Stimulated activated CD4-positive, alpha-beta T cell treated with anti-CD3 and anti-CD28 coated beads, TNF-alpha, amount 100 ng/mL, for 48 hours (primary cell): ENCODE measurements at places on chromosomes 6 and 20.

GRCh38 chr20:62704341-62704948 is 4.2 kb upstream of the NTSR1 start:
- DNase-seq: no peak

- DNase-seq: no peak
Measured at GRCh38 chr6:106168097-106168888, 82.2 kb downstream of the PRDM1 start.

GRCh38 chr6:26319405-26320128 is 45.4 kb upstream of the BTN3A2 start:
- no peak for DNase-seq

DNA sequence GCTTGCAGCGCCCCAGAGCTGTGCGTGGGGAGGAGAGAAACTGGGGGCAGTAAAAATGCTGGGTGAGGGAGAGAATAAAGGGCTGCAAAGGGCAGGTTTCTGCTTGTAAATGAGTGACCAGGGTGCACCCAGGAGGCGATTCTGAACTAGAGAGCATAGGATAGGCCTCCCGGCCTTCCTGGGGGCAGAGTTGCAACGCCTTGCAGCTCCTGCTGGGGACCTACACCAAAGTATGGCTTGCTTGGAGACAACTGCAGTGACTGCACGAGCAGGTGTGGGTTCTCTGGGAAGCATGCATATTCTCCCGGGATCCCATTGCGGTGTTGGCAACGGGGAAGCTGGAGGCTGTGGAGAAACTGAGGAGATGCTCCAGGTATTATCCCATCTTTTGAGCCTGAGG is 111.6 kb upstream of the SPACA1 start:
- DNase-seq: no peak

DNA sequence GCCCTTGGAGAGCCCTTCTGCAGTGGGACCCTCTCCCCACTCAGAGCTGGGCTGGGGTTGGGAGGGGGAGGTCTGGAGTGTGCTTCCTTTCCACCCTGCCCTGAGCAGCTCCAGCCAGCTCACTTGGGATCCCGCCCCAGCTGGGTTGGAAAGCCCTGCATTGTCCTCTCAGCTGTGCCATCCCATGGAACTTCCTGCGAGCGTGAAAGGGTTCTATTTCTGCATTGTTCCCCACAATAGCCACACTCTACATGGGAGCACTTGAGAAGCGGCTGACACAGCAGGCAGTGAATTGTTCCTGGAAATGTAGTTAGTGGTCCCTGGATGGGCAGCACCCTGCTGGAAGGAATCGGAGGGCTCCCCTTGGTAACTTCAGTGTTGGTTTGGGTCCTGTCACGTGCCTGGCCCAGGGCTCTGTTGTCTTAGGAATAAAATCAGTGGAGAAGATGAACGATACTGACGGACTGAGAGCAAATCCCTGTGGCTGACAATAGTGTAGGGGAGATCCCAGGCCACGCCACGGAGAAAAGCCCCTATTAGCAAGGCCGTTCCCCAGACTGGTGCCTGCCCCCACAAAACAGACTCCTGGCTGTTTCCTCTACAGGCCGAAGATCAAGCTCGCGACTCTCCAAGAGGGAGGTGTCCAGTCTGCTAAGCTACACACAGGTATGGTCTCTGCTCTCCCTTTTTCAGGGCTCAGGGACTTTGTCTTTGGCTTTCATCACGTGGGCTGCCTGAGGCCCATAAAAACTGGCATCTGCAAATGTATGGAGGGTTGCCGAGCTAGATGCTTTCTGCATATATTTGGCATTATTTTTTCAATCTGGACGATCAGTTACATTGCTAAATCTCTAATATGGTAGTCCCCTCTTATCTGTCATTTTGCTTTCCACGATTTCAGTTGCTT is 18.8 kb downstream of the DNMT3B start:
- no peak for DNase-seq

GRCh38 chr20:57980506-57980905 is 247.9 kb downstream of the ANKRD60 start:
- no peak for DNase-seq

GRCh38 chr6:169227116-169227515 is 26.5 kb downstream of the THBS2 start:
- no peak for DNase-seq

DNA sequence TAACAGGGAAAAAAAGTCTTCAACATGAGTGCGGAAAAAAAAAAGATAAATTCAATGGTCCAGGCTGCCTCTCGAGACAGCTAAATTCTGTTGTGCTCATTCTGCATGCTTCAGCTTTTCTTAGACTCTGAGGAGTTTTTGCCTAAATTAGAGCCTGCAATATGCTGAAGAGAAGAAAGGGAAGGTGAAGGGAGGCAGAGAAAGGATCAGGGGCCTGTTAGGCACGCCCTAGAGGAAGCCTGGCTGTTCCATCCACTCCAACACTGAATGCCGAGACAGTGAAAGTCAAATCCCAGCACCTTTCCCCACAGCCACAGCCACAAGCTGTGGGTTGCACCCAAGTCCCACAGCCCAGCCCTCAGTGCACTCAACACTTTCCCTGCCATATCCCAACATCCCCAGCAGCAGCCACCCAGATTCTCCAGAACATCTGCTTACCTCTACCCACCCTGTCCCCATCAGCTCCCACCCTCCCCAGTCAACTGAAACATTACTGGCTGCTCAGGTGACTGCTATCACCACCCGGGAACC is 37.3 kb downstream of the PREX1 start:
- no peak for DNase-seq
